ENCODE measurements at places on chromosomes 12 and 14.

- peak overlapping the region; percentile 7 for H3K4me3 ChIP-seq
- no peaks in the 10 kb centered on the region for H3K36me3 ChIP-seq
- no peak overlapping the region for H3K27ac ChIP-seq
- no peaks in the 10 kb centered on the region for H3K27me3 ChIP-seq
- peak; percentile 86 for DNase-seq
- no peaks in the 10 kb centered on the region for H3K4me1 ChIP-seq
Measured at GRCh38 chr12:57240066-57240921, 10.7 kb downstream of the STAC3 start.

DNA sequence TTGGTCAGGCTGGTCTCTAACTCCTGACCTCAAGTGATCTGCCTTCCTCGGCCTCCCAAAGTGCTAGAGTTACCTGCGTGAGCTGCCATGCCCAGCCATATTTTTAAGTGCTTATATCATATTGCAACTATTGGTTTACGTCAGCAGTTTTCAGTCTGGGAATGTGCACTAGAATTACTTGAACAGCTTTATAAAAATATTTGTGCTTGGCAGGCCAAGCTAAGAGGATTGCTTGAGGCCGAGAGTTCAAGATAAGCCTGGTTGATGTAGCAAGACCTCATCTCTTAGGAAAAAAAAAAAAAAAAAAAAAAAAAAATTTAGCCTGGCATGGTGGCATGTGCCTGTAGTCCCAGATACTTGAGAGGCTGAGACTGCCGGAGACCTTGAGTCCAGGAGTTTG lies 17.1 kb downstream of the KIAA0586 start:
- no peak overlapping the region for H3K4me3 ChIP-seq
- no peaks in the 10 kb centered on the region for H3K27me3 ChIP-seq
- no peaks in the 10 kb centered on the region for H3K4me1 ChIP-seq
- no peak for DNase-seq

- H3K4me3 ChIP-seq, result no peak overlapping the region
- H3K27me3 ChIP-seq, result no peaks in the 10 kb centered on the region
- H3K36me3 ChIP-seq, result peaks cover 3% of the 10 kb centered on the region
- DNase-seq, result no peak
- no peaks in the 10 kb centered on the region for H3K4me1 ChIP-seq
Measured at GRCh38 chr14:54420478-54421142, 20.6 kb downstream of the CNIH1 start.

DNA sequence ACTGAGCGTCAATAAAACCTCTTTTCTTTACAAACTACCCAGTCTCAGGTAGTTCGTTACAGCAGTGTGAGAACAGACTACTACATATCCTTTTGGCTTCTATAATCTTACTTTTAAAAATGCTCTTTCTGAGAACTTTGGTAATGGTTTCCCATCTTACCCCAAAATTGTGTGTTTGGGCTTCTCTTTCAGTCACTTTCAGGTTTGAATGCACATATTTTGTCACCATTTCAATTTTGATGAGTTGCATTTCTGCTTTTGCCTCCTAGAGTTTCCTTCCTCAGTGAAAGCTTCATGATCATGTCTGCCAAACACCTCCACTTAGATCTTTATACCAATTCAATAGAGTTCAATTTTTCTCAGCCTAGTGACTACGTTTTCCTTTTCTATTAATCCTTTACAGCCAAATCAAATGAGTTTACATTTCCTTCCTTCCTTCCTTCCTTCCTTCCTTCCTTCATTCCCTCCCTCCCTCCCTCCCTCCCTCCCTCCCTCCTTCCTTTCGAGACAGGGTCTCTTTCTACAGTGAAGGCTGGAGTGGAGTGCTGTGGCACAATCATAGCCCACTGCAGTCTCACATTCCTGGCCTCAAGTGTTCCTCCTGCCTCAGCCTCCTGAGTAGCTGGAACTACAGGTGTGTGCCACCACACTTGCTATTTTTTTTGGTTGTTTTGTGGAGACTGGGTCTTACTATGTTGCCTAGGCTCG lies 124.9 kb downstream of the BCAT1 start:
- no peak overlapping the region for H3K4me3 ChIP-seq
- H3K27ac ChIP-seq, result no peak overlapping the region
- DNase-seq, result no peak
- H3K27me3 ChIP-seq, result no peaks in the 10 kb centered on the region
- no peaks in the 10 kb centered on the region for H3K36me3 ChIP-seq

- H3K27me3 ChIP-seq, result no peaks in the 10 kb centered on the region
- no peaks in the 10 kb centered on the region for H3K4me1 ChIP-seq
- H3K27ac ChIP-seq, result no peak overlapping the region
Measured at GRCh38 chr14:21614240-21614639, 20.5 kb downstream of the OR10G2 start.

DNA sequence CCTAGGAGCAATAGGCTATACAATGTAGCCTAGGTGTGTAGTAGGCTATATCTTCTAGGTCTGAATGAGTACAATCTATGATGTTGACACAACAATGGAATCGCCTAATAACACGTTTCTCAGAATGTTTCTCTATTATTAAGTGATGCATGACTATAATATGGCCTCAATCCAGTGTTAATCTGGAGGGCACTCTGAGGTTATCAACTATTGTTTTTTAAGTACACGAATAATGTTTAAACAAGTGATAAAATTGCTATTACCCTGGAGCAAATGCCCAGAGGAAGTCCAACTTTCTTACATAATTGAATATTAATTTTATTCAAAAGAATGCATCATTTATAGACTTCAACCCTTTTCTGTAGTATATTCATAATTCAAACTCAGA lies 16.4 kb upstream of the CNIH1 start:
- H3K36me3 ChIP-seq, result no peaks in the 10 kb centered on the region
- H3K27ac ChIP-seq, result no peak overlapping the region
- DNase-seq, result no peak
- H3K4me1 ChIP-seq, result no peaks in the 10 kb centered on the region
- no peak overlapping the region for H3K4me3 ChIP-seq

DNA sequence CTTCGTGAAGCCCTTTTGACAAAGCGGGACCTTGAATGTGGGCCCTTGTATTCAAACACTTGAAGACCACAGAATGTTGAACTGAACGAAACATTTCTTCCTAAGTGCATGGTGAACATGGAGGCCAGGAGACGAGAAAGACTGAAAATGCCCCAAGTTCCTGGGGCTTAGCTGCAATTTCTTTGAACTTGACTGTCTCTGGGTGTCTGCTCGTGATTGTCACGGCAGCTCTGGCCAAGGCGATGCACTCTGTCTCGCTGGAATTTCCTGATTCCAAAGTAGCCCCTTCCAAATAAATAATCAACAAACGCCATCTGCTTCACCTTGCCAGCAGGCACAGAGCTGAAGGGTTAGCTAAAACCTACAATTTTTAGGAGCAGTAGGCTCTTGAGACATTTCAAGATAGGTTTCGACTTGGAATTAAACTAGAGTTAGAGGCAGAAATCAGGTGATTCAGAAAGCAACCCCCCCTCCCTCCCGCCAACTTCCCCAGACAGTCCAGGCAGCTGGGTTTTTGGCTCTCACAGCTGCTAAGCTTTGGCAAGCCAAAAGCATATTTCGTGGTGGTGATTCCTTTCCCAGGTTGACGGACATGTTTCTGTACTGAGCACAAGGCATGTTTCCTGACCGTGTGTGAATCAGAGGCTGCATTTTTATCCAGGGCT lies 13.5 kb upstream of the IRF2BPL start:
- no peak overlapping the region for H3K4me3 ChIP-seq
- H3K27ac ChIP-seq, result peak overlapping the region; percentile 48
- peaks cover 11% of the 10 kb centered on the region for H3K4me1 ChIP-seq
- H3K27me3 ChIP-seq, result no peaks in the 10 kb centered on the region
- H3K36me3 ChIP-seq, result no peaks in the 10 kb centered on the region

DNA sequence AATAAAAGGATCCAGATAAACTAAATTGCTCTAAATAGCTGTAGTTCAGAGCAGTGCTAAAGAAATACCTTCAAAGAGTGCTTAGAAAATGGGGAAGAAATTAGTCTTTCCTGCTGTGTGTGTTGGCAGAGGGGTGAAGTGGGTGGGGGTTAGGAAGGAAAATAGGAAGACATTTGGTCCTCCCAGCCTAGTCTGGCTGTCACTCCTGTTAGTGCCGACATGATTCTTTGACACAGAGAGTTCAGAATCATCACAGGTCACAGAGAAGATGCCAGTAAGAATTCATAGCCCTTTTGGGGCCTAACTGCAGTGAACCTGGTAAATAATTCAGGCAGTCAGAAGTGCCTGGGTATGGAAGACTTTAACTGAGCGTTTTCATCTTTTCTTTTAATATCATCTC lies 74.8 kb downstream of the FLRT2 start:
- H3K36me3 ChIP-seq, result no peaks in the 10 kb centered on the region
- H3K27ac ChIP-seq, result no peak overlapping the region
- H3K4me3 ChIP-seq, result no peak overlapping the region
- H3K27me3 ChIP-seq, result no peaks in the 10 kb centered on the region

GRCh38 chr12:12372946-12373722 lies 16.3 kb downstream of the BORCS5 start:
- no peaks in the 10 kb centered on the region for H3K36me3 ChIP-seq
- no peak overlapping the region for H3K4me3 ChIP-seq
- no peak overlapping the region for H3K27ac ChIP-seq
- no peak for DNase-seq
- no peaks in the 10 kb centered on the region for H3K27me3 ChIP-seq

DNA sequence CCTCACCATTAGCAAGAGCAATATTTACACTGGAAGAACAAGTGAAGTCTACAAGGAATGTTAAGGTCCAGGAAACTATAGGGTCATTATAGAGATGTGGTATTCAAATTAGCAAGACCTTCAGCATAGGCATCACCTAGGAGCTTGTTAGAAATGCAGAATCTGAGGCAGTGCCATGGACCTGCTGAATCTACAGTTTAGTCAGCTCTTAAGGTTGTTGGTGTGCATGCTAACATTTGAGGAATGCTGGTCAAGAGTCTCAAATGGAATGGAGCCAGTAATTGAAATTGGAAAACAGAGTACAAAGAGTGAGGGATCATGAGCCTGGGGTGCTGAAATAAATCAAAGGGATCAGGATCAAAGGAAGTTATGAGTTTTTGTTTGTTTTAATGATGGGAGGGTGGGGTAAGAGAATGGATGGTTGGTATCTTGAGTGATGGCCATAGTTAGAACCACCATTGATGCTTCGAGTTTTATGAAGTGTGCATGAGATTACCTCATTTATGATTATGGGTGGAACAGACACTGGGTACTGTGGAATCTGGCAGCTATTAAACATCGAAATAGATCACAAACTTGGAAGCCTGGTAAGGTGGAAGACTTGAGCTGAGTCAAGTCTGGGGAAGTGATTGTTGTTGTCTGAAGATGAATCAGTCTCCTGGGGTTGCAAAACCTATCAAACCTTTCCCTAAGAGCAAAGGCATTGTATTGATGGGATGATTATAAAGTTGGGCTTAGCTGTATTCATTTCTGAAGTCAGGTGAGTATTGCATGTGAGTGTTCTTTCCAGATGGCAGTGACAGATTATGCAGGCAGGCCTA lies 323.3 kb upstream of the E2F7 start:
- no peak overlapping the region for H3K27ac ChIP-seq
- DNase-seq, result no peak
- no peaks in the 10 kb centered on the region for H3K4me1 ChIP-seq
- H3K27me3 ChIP-seq, result peaks cover 4% of the 10 kb centered on the region
- no peak overlapping the region for H3K4me3 ChIP-seq
- H3K36me3 ChIP-seq, result no peaks in the 10 kb centered on the region

- H3K4me3 ChIP-seq, result no peak overlapping the region
- H3K36me3 ChIP-seq, result no peaks in the 10 kb centered on the region
- H3K27ac ChIP-seq, result no peak overlapping the region
- H3K4me1 ChIP-seq, result no peaks in the 10 kb centered on the region
- H3K27me3 ChIP-seq, result no peaks in the 10 kb centered on the region
Measured at GRCh38 chr12:90802727-90803126, 152.2 kb downstream of the CCER1 start.

DNA sequence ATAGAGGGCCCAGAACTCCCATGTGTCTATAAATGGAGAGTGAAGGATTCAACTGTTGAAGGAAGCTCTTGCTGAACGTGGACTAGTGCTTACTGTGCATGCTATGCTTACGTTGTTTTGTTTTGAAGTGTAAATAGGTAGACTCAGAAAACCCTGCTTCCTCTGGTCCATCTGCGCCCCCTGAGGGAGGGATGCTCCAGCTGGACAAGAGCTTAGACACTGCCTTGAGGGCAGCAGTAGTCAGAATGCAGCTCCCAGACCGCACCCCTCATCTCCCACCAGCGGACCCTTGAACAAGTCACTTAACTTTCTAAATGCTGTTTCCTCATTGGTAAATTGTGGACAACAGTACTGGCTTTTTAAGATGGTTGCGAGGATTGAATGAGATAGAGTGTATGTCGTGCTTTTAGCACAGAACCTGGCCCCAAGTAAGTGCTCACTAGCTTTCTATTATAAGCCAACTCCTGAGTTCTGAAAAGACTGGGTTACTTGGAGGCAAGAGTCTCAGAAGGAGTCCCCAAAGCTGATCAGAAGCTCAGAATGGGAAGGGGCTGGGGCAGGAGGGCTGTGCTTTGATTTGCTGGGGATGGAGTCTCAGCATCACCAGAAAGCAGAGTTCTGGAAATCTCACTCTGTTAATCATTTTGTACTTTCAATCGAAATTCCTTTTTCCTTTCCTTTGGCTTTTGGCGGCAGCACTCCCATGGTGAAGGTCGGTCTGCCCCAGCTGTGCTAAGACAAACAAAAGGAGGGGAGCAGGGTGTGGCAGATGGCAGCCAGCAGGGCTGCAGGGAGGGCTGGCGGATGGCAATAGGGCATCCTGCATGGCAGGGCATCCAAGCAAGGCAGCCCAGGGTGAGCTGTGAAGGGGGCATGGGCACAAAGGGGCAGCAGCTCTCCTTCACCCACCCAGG lies 15.6 kb downstream of the AGAP2 start:
- no peak overlapping the region for H3K4me3 ChIP-seq
- no peak overlapping the region for H3K27ac ChIP-seq
- no peak for DNase-seq
- H3K27me3 ChIP-seq, result no peaks in the 10 kb centered on the region
- H3K36me3 ChIP-seq, result peaks cover 6% of the 10 kb centered on the region
- H3K4me1 ChIP-seq, result no peaks in the 10 kb centered on the region

DNA sequence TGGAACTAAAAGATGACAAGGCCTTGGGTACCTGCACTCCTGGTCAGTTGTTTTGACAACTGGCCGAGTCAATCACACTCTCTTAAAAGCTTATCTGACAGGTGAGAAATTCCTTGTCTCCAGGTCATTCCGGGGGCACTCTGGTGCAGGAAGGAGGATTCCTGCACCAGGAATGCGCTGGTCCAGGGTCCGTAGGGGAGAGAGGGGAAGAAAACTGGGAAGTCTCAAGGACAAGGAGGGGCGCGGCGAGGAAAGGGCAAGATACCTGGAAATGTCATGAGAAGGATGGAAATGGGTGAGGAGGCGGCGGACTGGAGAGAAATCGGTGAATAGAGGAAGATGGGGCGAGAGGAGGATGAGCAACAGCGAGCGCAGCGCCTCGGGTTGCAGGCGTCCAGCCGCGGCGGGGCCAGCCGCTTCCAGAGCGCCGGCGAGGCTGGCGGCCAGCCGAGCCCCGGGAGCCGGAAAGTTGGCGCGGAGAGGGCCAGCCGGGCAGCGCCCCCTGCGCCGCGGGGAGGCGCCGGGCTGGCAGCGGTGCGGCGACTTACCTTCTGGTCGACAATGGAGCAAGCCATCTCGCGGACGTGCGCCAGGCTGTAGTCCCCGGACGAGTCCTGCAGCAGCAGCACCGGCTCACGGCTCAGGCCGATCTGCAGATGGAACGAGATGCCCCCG lies 809 bp downstream of the PRKD1 start:
- H3K4me1 ChIP-seq, result peaks cover 6% of the 10 kb centered on the region
- H3K27me3 ChIP-seq, result no peaks in the 10 kb centered on the region
- DNase-seq, result peak; percentile 87

GRCh38 chr12:60266381-60266852 lies 670.6 kb downstream of the SLC16A7 start:
- no peaks in the 10 kb centered on the region for H3K36me3 ChIP-seq
- H3K4me3 ChIP-seq, result no peak overlapping the region
- no peak overlapping the region for H3K27ac ChIP-seq
- DNase-seq, result no peak
- no peaks in the 10 kb centered on the region for H3K4me1 ChIP-seq
- H3K27me3 ChIP-seq, result no peaks in the 10 kb centered on the region

Data from aorta (tissue), 5 donors.